ENCODE measurements at places on chromosomes 2 and 18. TPM values are rescaled to one million over a fixed set of nuclear protein-coding genes. Genes with fewer than 3 reads are reported as not detected.

Gene ANKRD44
- 4.4 TPM for total RNA-seq

Gene PNO1
- 9.6 TPM for total RNA-seq

Gene ASPRV1
- total RNA-seq, result 0.20 TPM

Gene MYOM1
- total RNA-seq, result under 0.01 TPM

Gene IL1F10
- total RNA-seq, result not detected

Gene RNPEPL1
- total RNA-seq, result 11.1 TPM

Gene CNRIP1
- 40.1 TPM for total RNA-seq

Gene MATN3
- total RNA-seq, result 0.73 TPM

Gene LINC00305
- not detected for total RNA-seq
